ENCODE measurements at places on chromosomes 11 and 22.

DNA sequence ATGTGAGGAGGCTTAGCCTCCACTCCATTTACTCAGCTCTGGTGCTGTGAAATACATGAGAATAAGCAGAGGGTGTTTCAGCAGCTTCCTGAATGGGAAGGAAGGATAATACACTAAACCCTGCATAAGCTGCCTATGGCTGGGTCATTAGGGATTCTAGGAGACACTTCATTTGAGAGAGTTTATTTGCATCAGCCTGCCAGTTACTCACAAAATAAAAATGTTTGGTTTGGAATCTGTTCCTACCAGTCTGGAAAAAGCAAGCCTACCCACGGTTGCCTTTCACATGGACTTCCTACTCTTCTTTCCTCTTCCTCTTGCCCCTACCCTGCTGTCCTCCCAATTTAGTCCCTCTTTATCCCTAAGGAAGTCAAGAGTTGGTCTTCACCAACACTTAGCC lies 20.5 kb downstream of the SLC1A2 start:
- no peak for DNase-seq

- DNase-seq: no peak
Measured at GRCh38 chr11:110525883-110526282, 96.1 kb downstream of the FDX1 start.

- no peak for DNase-seq
Measured at GRCh38 chr11:70191495-70192140, 11.5 kb upstream of the FADD start.

DNA sequence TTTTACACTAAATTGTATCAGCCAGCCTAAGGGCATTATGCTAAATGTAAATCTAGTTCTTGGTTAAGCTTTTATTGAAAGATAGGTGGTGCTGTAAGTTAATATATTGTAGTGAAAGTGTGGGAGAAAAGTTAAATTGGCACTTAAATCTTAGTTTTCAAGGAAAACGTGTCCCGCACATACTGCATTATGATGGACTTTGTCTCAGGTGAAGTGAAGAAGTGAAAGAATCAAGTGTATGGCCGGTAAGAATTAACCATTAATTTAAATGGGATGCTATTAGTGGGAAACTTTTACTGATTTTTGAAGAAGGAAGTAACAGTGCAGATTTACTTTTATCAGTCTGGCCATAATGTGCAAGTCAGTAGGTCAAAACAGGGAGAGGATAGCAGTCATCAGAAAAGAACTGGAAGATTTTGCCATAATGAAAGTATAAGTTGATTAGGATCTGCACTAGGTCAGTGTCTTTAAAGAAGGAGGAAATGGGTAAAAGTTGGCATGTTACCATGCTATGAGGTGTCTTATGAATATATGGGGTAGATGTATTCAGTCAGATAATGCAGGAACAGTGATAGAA lies 81.6 kb downstream of the PDHX start:
- DNase-seq: no peak

DNA sequence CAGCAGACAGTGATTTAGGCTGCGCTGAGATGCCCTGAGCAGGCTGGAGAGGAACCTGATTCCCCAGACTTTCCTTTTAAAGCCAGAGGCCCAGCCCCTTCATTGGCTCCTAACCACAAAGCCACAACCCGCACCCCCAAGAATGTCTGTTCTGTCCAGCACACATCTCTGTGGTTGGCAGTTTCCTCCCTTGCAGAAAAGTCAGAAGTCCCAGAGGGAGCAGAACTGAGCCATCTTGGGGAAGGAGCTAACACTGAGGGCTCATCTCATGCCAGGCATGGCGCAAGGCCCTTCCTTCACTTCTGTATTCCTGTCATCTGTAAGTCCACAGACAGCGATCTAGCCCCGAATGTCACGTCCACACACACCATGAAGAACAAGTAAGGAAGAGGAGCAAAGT lies 97.1 kb upstream of the SYT13 start:
- DNase-seq: no peak

DNA sequence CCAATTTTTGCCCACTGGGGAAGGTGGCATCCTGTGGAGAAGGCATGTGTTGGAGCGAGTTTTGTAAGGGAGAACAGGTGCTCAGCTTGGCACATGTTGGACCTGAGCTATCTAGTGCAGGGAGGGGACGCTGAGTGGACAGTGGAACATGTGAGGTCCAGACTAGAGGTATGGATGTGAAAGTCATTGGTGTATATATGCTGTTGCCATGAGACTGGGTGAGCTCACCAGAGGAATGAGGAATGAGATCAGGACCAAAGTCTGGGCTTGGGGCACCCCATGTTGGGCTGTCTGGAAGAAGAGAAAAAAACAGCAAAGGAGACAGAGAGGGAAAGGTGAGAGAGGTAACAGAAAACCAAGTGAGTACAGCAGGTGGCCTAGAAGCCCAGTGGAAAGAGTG lies 12.3 kb upstream of the SYT7 start:
- no peak for DNase-seq

DNA sequence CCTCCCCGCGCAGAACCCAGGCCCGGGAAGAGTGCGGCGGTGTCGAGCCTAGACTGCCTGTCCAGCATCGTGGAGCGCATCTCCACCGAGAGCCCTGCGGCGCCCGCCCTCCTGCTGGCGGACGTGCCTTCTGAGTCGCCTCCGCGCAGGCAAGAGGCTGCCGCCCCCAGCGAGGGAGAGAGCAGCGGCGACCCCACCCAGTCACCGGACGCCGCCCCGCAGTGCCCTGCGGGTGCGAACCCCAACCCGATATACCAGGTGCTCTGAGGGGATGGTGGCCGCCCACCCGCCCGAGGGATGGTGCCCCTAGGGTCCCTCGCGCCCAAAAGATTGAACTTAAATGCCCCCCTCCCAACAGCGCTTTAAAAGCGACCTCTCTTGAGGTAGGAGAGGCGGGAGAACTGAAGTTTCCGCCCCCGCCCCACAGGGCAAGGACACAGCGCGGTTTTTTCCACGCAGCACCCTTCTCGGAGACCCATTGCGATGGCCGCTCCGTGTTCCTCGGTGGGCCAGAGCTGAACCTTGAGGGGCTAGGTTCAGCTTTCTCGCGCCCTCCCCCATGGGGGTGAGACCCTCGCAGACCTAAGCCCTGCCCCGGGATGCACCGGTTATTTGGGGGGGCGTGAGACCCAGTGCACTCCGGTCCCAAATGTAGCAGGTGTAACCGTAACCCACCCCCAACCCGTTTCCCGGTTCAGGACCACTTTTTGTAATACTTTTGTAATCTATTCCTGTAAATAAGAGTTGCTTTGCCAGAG lies 2.0 kb downstream of the MYOD1 start:
- no peak for DNase-seq

DNA sequence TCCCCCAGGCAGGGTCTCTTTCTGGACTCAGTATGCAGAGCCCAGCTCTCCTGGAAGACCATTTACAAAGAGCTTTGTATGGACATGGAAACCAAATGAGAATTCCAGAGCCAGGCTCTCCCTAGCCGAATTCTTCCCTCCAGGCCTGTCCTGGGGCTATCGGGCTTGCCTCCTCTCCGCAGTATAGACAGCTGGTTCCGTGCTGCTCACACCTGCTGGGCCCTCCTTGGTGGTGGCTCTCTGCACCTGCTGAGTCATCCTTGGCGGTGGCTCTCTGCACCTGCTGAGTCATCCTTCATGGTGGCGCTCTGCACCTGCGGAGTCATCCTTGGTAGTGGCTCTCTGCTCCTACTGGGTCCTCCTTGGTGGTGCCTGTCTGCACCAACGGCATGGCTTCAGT lies 743.5 kb downstream of the BRD1 start:
- no peak for DNase-seq

GRCh38 chr11:108891909-108892511 lies 227.1 kb downstream of the DDX10 start:
- DNase-seq: no peak
